ENCODE measurements at places on chromosomes 3 and 15.

- no peak for DNase-seq
These were observed 52.2 kb upstream of the OSBPL11 start for GRCh38 chr3:125647318-125648014.

DNA sequence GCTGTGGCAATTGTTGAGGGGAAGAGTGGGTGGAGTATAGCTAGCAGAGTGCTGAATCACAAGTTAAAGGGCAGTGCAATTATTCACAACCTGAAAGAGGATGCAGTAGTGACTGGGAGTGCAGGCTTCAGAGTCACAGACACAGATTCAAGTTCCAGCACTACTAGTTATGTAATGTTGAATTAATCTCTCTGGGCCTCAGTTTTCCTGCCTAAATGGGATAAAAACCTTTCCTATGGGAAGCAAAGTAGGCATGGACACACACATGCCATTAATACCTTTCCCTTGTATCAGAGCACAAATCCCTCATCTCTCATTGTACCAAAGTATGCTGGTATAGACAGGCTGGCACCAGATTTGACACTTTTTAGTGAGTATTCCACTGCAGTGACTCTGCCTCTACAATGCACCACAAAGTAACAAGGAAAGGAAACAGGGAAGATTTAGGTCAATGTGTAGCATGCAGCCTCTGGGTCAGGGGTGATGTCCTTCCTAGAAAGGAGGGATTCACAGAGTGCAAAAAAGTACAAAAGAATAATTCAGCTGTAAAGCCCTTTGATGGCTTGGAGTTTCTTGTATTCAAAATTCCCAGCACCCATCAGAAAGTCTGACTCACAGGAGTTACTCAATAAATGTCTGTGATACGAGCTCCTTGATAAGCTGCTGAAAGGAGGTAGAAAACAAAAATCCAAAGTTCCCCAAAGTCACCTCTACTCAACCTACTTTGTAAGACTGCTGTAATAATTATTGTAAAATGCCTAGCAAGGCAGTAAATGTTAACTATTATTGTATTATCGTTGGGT is 507.5 kb upstream of the TGFBR2 start:
- DNase-seq = no peak

- DNase-seq = no peak
These were observed 92.9 kb downstream of the THRB start for GRCh38 chr3:24401811-24402185.

DNA sequence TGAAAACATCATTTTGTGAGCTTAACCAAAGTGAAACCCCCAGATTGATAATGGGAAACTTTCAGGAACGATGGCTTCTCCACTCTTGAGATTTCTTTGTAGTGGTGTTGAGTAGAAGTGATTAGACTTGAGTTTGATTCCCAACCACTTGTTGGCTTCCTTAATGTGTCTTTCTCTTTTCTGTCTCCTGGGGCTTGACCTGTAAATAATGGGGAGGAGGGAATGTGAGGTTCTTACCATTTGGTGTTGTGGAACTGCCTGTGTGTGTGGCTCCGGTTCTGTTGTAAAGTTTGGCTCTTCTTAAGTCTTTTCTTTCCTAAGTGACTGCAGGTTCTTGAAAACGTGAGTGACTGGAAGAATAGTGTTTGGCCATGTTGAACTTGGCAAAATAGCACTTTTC is 2.7 kb downstream of the CDV3 start:
- DNase-seq = no peak

DNA sequence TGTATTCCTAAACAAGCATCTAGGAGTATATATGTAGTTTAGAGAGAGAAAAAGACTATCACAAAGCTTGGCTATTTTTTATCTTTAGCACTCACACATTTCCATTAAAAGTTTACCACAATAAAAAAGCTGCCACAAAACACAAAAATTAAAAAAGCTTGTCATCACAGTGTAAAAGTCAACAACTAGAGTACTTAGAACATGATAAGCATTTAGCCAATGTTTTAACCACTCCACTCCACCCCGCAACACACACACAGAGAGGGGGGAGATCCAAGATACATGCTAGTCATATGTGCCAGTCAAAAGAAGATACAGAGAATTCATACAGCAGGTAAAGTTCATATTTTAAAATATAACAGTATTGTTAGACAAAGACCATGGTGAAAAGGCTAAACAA is 79.7 kb downstream of the STAG1 start:
- no peak for DNase-seq

DNA sequence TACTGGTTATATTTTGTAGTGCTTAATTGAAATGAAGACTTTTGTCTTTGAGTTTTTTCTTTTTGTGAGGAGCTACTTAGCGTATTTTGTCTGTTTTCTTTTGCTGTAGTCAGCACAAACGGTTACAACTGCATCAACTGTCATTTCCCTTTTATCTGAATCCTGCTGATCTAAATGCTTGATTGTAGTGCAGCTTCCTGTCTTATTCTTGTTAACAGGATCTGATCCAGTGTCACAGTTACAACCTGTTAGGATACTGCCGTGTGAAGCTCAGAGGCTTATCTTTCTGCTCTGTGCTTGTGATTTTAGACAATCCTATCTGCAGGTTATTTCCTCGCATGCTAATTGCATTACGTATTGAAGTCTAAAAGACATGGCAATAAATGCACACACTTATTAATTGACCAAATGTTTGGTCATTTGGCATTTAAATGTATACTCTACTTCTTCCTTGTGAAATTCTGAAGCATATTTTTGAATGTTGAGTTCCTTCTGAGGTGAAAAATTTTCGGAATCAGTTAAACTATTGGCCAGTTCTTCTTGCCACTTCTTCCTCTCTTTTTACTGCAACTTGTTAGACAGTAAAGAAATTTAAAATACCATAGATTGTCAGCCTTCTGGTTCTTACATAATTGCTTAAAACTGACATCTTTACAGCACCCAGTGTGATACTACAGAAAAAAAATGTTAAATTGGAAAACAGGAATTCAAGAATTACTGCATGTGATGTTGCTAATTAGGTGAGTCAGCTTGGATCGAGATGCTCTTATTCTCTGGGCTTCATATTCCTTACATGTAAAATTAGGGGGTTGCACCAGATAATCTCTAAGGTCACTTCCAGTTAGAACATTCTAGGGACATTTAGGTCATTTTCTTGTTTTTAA is 168.2 kb downstream of the MBNL1 start:
- no peak for DNase-seq

- no peak for DNase-seq
These were observed 84.4 kb downstream of the MYLK start for GRCh38 chr3:123799544-123800361.

Measured in AG04449 (cell line).